Pulmonary artery endothelial cell (primary cell): ENCODE measurements at places on chromosomes 4 and X. TPM values are rescaled to one million over a fixed set of nuclear protein-coding genes. Genes with fewer than 3 reads are reported as not detected.

MAGEA2B gene
- total RNA-seq, result not detected in 2 replicates

VSIG1 gene
- 0.71 and 0.99 TPM in 2 replicates for total RNA-seq

MAPK10 gene
- 0.04 and 0.20 TPM in 2 replicates for total RNA-seq

AKAP14 gene
- total RNA-seq, result not detected in 2 replicates

SH3RF1 gene
- total RNA-seq, result 18.4 and 21.3 TPM in 2 replicates

SATL1 gene
- not detected in 2 replicates for total RNA-seq

FGD1 gene
- total RNA-seq, result 2.3 and 2.7 TPM in 2 replicates

OTUD6A gene
- not detected in 2 replicates for total RNA-seq

VCX2 gene
- total RNA-seq, result not detected in 2 replicates

HHIP gene
- 217 and 481 TPM in 2 replicates for total RNA-seq

MFAP3L gene
- total RNA-seq, result 0.20 and 0.21 TPM in 2 replicates

HS6ST2 gene
- 0.04 and 0.07 TPM in 2 replicates for total RNA-seq

RBMXL3 gene
- not detected in 2 replicates for total RNA-seq
